Activated CD8-positive, alpha-beta T cell treated with anti-CD3 and anti-CD28 coated beads for 36 hours (primary cell): ENCODE measurements at places on chromosomes 3 and 15.

DNA sequence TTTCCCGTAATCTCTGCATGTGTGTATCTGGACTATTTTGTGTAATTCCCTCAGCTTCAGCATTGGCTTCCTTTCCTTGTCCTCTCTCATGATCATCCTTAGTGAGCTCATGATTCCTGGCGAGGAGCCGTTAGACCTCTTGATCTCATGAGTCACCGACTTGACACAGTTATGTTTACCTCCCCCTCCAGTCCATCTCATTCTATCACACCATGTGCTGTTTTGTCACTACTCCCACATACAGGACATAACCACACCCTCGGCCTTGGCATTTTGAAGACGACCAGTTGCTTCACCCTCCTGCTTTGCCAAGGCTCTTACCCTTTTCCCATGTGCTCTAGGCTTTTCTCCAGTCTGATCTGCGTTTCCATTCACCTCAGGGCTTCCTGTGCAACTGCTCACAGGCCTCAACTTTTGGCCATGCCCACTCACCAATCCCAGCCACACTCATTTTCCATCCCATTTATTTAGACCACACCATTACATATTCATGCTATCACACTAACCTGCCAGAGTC lies 41.5 kb downstream of the CP start:
- no peak overlapping the region for H3K4me3 ChIP-seq
- no peaks in the 10 kb centered on the region for H3K27me3 ChIP-seq
- H3K4me1 ChIP-seq, result peaks cover 3% of the 10 kb centered on the region

GRCh38 chr3:179973931-179974361 lies 62.8 kb downstream of the PEX5L start:
- DNase-seq, result no peak
- peaks cover 2% of the 10 kb centered on the region for H3K27me3 ChIP-seq
- H3K36me3 ChIP-seq, result no peaks in the 10 kb centered on the region
- no peak overlapping the region for H3K27ac ChIP-seq
- H3K4me1 ChIP-seq, result no peaks in the 10 kb centered on the region

DNA sequence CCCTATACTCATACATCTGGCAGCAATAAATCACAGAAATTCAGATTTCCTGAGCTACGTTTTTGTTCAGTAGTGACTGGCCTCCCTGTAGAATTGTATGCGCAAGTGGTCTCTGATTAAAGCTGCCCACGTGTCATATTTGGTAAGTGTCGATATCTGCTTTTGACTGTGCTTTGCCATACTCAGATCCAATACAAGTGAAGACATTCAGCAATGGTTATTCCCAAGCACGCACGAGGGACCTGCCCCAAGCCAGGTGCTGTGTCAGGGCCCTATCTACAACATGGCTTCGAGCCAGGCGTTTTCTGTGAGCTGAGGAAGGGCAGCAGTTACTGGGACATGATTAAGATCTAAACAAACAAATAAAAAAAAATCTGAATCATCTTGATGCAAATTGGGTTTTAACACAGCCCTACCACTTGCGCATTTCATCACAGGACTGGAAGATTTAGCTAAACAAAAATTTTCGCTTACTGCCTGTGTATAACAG lies 47.2 kb upstream of the ICE2 start:
- H3K36me3 ChIP-seq, result peaks cover 37% of the 10 kb centered on the region
- peaks cover 56% of the 10 kb centered on the region for H3K4me1 ChIP-seq
- H3K27ac ChIP-seq, result peak overlapping the region; percentile 81
- no peaks in the 10 kb centered on the region for H3K27me3 ChIP-seq
- no peak overlapping the region for H3K4me3 ChIP-seq

DNA sequence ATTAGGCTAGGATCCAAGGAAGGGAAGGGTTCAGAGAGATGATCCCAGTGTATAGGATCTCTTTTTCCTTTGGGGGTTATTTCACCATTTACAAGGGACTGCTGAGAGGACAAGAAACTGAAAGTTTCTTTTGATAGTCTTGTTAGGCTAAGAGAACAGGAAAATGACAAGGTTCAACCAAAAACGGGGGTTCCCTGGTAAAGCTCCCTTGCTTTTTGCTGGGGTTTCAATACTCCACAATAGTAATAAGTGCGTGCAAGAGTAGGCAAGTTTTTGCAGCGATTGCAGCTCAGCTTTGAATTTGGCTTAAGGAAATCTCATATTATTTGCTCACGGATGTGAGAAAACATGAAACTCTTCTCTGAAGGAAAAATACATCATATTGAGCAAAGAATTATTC lies 18.8 kb upstream of the SUSD5 start:
- no peaks in the 10 kb centered on the region for H3K36me3 ChIP-seq
- H3K4me1 ChIP-seq, result no peaks in the 10 kb centered on the region
- H3K4me3 ChIP-seq, result no peak overlapping the region
- no peak overlapping the region for H3K27ac ChIP-seq

DNA sequence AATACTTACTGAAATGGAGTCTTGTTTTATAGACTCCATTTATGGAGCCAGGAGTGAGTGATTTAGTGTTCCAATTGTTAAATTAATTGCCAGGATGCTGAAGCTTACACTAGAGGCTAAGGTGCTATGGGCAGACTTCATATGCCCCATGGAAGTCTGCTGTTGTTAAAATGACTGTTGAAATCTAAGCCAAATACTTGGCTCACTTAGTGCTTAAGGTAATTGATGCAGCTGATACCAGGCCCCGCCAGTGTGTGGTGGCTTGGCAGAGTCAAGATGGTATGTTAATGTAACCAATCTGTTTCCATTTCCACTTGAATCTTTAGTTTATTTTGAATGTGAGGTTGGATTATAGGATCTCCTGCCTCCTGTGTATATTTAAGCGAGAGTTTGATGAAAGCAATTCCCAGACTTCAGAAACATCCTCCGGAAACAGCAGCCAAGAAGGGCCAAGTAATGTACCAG lies 187.1 kb downstream of the ITPR1 start:
- H3K27me3 ChIP-seq, result no peaks in the 10 kb centered on the region
- DNase-seq, result no peak
- H3K4me1 ChIP-seq, result no peaks in the 10 kb centered on the region
- no peak overlapping the region for H3K27ac ChIP-seq
- peaks cover 28% of the 10 kb centered on the region for H3K36me3 ChIP-seq

DNA sequence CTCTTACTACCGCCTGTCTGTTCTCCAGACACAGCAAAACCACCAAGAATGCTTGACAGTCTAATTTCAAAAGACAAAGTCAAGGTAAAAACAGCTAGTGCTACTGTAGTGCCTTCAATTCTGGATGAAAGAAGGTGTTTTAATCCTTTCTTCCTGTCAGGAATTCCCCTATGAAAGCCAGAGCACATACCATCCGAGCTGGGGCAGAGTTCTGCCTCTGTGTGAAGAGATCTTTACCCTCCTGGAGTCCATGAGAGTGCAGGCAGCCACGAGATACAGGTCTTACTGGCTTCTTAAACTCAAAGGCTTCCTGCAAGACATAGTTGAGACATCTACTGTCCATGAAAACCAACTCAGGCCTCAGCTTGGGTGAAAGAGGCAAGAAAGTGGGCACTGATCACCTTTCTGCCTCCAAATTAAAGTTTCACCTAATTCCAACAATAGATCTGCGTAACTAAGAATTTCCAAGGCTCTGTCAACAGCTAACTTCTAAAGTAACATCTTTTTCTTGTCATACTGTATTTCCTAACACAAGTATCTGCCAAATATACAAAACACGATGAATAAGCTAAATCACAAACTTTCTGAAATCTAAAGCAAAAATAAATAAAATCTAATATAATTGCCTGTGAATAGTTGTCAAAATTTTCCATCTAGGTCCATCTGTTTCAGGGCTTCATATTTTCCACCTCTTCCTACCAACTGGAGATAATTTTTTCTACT lies 7.5 kb downstream of the CDC25A start:
- H3K27me3 ChIP-seq, result no peaks in the 10 kb centered on the region
- peaks cover 89% of the 10 kb centered on the region for H3K36me3 ChIP-seq
- H3K27ac ChIP-seq, result no peak overlapping the region

- peaks cover 5% of the 10 kb centered on the region for H3K4me1 ChIP-seq
- no peak overlapping the region for H3K4me3 ChIP-seq
- no peaks in the 10 kb centered on the region for H3K27me3 ChIP-seq
- no peak for DNase-seq
- no peaks in the 10 kb centered on the region for H3K36me3 ChIP-seq
Observed at GRCh38 chr15:77376770-77377169, 43.1 kb downstream of the PEAK1 start.

DNA sequence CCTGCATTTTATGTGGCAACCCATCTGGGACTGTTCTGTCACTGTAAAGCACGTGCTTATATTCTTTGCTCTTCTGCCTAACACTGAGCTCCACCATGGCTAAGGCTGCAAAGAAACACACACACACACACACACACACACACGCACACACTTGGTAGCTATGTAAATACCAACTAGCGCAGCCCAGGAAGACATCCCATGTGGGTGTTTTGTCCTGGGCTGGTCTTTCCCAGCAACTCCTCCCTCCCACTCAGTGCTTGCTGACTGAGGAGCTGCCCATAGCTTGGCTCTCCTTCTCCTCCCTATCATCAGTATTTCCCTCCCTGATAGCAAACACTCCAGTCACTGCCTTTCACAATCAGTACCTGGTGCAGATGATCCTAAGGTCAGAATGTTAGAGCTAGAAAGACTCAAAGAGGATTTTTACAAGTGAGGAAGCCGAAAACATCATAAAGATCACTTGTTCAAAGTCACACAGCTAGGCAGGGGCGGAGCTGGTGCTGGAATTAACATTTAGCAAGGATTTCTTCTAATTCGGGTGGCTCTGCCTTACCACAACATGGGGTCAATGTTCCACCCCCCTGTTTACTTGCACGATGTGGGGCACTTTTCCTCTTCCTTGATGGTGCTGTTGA lies 377.1 kb upstream of the TBL1XR1 start:
- H3K4me3 ChIP-seq, result no peak overlapping the region
- no peak overlapping the region for H3K27ac ChIP-seq
- no peaks in the 10 kb centered on the region for H3K4me1 ChIP-seq
- H3K36me3 ChIP-seq, result no peaks in the 10 kb centered on the region

- no peak overlapping the region for H3K4me3 ChIP-seq
- H3K27me3 ChIP-seq, result no peaks in the 10 kb centered on the region
- DNase-seq, result no peak
- no peak overlapping the region for H3K27ac ChIP-seq
- no peaks in the 10 kb centered on the region for H3K4me1 ChIP-seq
- no peaks in the 10 kb centered on the region for H3K36me3 ChIP-seq
Observed at GRCh38 chr3:191750618-191751017, 289.7 kb downstream of the PYDC2 start.

DNA sequence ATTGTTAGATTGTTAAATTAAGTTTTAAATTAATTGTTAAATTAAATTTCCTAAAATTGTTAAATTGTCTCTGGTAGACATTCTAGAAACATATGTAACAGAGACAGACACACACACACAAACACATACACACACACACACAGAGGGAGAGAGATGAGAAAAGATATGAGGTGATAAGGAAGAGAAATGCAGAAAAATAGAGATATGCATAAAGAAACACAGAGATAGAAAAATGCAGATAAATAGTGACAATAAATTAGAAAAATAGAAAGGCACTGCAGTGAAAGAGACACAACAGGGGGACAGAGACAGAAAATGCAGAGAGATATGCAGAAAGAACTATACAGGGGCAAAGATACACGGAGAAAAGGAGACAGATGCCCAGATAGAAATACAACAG lies 25.1 kb upstream of the GOLGA8B start:
- H3K27me3 ChIP-seq, result peaks cover 23% of the 10 kb centered on the region
- DNase-seq, result no peak
- no peaks in the 10 kb centered on the region for H3K36me3 ChIP-seq
- H3K27ac ChIP-seq, result no peak overlapping the region
- peaks cover 17% of the 10 kb centered on the region for H3K4me1 ChIP-seq
- no peak overlapping the region for H3K4me3 ChIP-seq

- H3K36me3 ChIP-seq, result no peaks in the 10 kb centered on the region
- DNase-seq, result no peak
- no peaks in the 10 kb centered on the region for H3K4me1 ChIP-seq
Observed at GRCh38 chr3:120854908-120855526, 53.0 kb upstream of the STXBP5L start.
